ENCODE measurements at places on chromosomes 4 and X. TPM values are rescaled to one million over a fixed set of nuclear protein-coding genes. Genes with fewer than 3 reads are reported as not detected.
A peak's percentile ranks its signal among the peaks of the same experiment; 100 is the strongest.

DNA sequence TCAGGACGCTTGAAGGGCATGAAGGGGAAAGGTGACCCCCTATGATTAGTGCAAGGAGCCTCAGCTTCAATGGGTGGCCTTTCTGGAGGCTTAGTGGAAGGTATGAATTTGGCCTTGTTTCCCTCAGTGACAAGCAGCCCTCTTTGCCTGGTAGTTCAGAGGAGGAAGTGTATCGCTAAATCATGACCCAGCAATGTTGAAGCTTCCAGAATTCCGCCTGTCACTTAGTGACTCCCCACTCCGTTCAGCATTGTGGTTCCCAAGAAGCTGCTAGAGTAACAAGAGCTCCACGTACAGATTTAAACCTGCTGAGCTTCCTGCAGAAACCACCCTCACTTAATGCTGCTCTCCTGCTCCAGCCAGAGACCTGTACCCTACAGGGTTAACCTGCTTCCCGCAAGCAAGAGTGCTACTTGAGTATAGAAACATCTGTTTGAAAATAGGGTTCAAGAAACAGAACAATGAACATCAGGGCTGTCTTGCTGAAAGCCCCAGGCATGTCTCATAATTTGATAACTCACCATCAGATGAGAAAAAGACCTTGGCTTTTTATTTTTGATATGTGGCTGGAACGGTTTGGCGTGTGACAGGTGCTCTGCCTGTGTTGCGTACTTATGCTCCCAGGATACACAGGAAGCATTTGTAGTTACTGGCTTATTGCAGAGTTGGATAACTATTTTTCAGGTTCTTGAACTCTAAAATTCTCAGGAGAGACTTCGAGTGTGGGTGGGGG, 105.2 kb downstream of the UCHL1 start:
- no peaks in the 10 kb centered on the region for H3K36me3 ChIP-seq
- no peaks in the 10 kb centered on the region for H3K27me3 ChIP-seq
- peaks cover 38% of the 10 kb centered on the region for H3K4me1 ChIP-seq
- H3K4me3 ChIP-seq: peak overlapping the region; percentile 90

- H3K4me1 ChIP-seq: no peaks in the 10 kb centered on the region
- H3K4me3 ChIP-seq: no peak overlapping the region
- no peak overlapping the region for H3K27ac ChIP-seq
- H3K27me3 ChIP-seq: no peaks in the 10 kb centered on the region
These were observed 9.4 kb downstream of the TCEANC start for GRCh38 chrX:13662355-13662791.

CASP6 gene
- 8.9 TPM for polyA plus RNA-seq

GRCh38 chr4:190016369-190017289, 10.4 kb downstream of the FRG2 start:
- H3K36me3 ChIP-seq: no peaks in the 10 kb centered on the region
- DNase-seq: no peak
- no peaks in the 10 kb centered on the region for H3K27me3 ChIP-seq
- no peaks in the 10 kb centered on the region for H3K4me1 ChIP-seq

GRCh38 chr4:125624951-125625350, 310.2 kb downstream of the FAT4 start:
- no peak overlapping the region for H3K4me3 ChIP-seq
- no peaks in the 10 kb centered on the region for H3K27me3 ChIP-seq
- no peaks in the 10 kb centered on the region for H3K36me3 ChIP-seq
- no peak overlapping the region for H3K27ac ChIP-seq
- no peak for DNase-seq

GRCh38 chr4:121373841-121374240, 7.0 kb downstream of the QRFPR start:
- H3K27ac ChIP-seq: no peak overlapping the region
- H3K4me3 ChIP-seq: no peak overlapping the region
- no peaks in the 10 kb centered on the region for H3K4me1 ChIP-seq
- H3K36me3 ChIP-seq: no peaks in the 10 kb centered on the region
- no peak for DNase-seq

DNA sequence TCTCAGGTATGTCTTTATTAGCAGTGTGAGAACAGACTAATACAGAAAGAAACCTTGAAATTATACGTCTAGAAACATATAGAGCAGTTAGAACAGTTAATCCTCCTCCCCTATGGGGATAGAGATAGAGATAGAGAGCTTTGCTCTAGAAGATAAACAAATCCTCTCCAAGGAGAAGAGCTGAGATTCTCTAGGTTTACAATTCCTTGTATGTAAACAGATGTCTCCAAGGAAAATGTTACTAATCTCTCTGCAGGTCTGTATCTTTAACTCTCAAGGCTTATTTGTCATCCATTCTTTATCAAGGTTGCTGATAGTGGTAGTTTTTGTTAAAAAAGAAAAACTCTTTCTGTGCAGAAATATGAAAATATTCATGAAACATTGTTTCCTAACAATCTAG, 282.1 kb upstream of the GIMD1 start:
- no peaks in the 10 kb centered on the region for H3K36me3 ChIP-seq
- H3K4me1 ChIP-seq: no peaks in the 10 kb centered on the region
- no peak overlapping the region for H3K4me3 ChIP-seq
- DNase-seq: no peak

- H3K4me3 ChIP-seq: no peak overlapping the region
- no peak overlapping the region for H3K27ac ChIP-seq
- H3K4me1 ChIP-seq: no peaks in the 10 kb centered on the region
- no peaks in the 10 kb centered on the region for H3K27me3 ChIP-seq
- DNase-seq: no peak
These were observed 3.0 kb downstream of the STARD8 start for GRCh38 chrX:68650491-68650890.

- H3K4me1 ChIP-seq: no peaks in the 10 kb centered on the region
- H3K36me3 ChIP-seq: no peaks in the 10 kb centered on the region
- no peaks in the 10 kb centered on the region for H3K27me3 ChIP-seq
- no peak overlapping the region for H3K4me3 ChIP-seq
- no peak overlapping the region for H3K27ac ChIP-seq
- DNase-seq: no peak
These were observed 446.8 kb downstream of the ANKRD50 start for GRCh38 chr4:124265701-124266100.

- peaks cover 6% of the 10 kb centered on the region for H3K4me1 ChIP-seq
- no peak overlapping the region for H3K27ac ChIP-seq
- no peak for DNase-seq
These were observed 16.9 kb downstream of the OTUD5 start for GRCh38 chrX:48940404-48940955.

TIGD4 gene
- polyA plus RNA-seq: 0.03 TPM

GUCY1A1 gene
- 1.5 TPM for polyA plus RNA-seq

GRCh38 chr4:71830497-71831190, 46.8 kb upstream of the GC start:
- no peaks in the 10 kb centered on the region for H3K4me1 ChIP-seq
- no peaks in the 10 kb centered on the region for H3K27me3 ChIP-seq
- no peak overlapping the region for H3K4me3 ChIP-seq

- H3K4me1 ChIP-seq: peaks cover 13% of the 10 kb centered on the region
- H3K27ac ChIP-seq: no peak overlapping the region
- DNase-seq: no peak
- no peaks in the 10 kb centered on the region for H3K36me3 ChIP-seq
These were observed 4.0 kb downstream of the HAND2 start for GRCh38 chr4:173526027-173526482.

RAB28 gene
- polyA plus RNA-seq: 7.8 TPM

- no peak overlapping the region for H3K4me3 ChIP-seq
- no peaks in the 10 kb centered on the region for H3K27me3 ChIP-seq
- no peaks in the 10 kb centered on the region for H3K4me1 ChIP-seq
- DNase-seq: no peak
- no peaks in the 10 kb centered on the region for H3K36me3 ChIP-seq
These were observed 189.1 kb upstream of the ATP6AP2 start for GRCh38 chrX:40391662-40392061.

- H3K4me3 ChIP-seq: no peak overlapping the region
- DNase-seq: peak; percentile 65
- no peak overlapping the region for H3K27ac ChIP-seq
- no peaks in the 10 kb centered on the region for H3K4me1 ChIP-seq
These were observed 66.4 kb downstream of the JADE3 start for GRCh38 chrX:46978341-46979291.

UGT2B11 gene
- not detected for polyA plus RNA-seq

PGAM4 gene
- not detected for polyA plus RNA-seq

DUSP21 gene
- polyA plus RNA-seq: not detected

GRCh38 chrX:3177851-3178250, 136.6 kb downstream of the ARSF start:
- DNase-seq: no peak
- H3K27ac ChIP-seq: no peak overlapping the region
- H3K4me1 ChIP-seq: no peaks in the 10 kb centered on the region
- no peak overlapping the region for H3K4me3 ChIP-seq

TSPAN7 gene
- polyA plus RNA-seq: 65.2 TPM

DNA sequence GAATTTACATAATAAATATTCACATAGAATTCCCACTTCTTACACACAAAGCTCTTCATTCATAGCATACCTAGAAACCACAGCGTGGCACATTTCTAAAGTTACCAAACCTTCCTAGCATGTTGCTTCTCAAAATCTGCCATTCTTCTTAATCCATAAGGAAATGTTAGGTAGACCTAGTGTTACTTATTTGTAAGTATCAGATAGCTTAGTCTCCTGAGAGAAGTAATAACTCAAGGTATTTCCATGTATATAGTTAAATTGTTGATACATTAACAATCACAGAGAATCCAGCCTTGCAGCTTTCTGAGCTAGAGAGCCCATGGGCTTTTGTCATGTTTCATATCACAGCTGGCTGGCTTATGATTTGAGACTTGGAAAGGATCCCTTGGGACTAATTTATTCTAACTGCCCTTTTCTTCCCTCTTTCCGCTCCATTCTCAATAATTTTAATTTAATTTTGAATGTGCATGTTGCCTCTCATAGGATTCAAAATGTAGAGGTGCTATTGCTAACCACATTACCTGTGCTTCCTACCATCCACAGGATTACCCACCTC, 17.6 kb downstream of the SH3RF1 start:
- peaks cover 53% of the 10 kb centered on the region for H3K4me1 ChIP-seq
- no peak for DNase-seq
- H3K27ac ChIP-seq: no peak overlapping the region
- H3K27me3 ChIP-seq: no peaks in the 10 kb centered on the region

DNA sequence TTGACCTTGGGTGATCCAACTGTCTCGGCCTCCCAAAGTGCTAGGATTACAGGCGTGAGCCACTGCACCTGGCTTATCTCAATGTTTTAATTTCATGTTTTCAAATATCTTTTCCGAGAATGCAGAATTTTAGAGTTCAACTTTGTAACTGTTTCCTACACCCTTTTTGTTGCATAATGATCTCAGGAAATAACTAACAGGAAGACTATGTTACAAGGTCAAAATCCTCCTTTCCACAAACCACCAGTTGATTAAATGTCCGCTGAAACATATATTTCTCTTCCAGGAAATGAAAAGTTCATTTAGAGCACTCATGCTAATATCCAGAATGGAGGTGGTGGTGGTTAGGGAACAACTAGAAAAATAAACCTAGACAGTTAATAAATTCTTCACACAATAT, 377.8 kb downstream of the PPP4R3C start:
- DNase-seq: no peak
- no peaks in the 10 kb centered on the region for H3K4me1 ChIP-seq
- H3K36me3 ChIP-seq: no peaks in the 10 kb centered on the region
- no peak overlapping the region for H3K4me3 ChIP-seq
- no peak overlapping the region for H3K27ac ChIP-seq

- no peak for DNase-seq
- H3K4me3 ChIP-seq: no peak overlapping the region
- H3K36me3 ChIP-seq: no peaks in the 10 kb centered on the region
- H3K27me3 ChIP-seq: no peaks in the 10 kb centered on the region
These were observed 22.1 kb downstream of the ARMCX4 start for GRCh38 chrX:101507372-101507771.

DNA sequence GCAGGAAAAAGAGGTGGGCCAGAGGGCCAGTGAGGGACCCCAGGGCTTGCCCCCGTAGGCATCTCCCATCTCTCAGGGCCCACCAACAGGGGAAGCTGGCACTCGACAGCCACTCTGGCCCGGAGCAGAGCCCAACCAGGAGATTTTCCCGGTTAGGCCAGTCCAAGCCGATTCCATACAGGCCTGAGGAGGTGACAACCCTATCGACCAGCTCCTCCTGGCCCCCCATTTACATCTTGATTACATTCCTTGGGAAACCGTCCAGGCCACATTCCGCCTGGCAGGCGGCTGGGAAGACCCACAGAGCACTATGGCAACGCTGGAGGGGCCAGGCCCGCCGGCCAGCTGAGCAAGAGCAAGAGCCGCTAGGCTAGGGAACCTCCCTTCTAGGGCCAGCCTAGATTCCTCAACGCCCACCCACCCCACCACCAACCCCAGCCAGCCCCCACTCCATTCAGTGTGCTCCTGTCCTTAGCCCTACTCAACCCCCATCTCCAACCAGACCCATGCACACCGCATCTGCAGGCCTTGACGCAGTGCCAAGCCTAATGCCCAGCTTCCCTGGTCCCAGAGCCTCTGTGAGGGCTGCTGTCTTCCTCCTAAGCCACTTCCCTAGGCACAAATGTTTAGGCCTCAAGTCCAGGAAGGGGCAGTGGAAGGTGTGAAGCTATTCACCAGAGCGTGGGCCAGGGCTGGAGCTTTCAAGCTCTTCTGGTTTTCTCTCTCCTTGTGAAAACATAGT, 161.2 kb downstream of the EFNB1 start:
- no peaks in the 10 kb centered on the region for H3K4me1 ChIP-seq
- H3K36me3 ChIP-seq: no peaks in the 10 kb centered on the region
- no peak overlapping the region for H3K4me3 ChIP-seq
- no peak overlapping the region for H3K27ac ChIP-seq
- DNase-seq: no peak

DNA sequence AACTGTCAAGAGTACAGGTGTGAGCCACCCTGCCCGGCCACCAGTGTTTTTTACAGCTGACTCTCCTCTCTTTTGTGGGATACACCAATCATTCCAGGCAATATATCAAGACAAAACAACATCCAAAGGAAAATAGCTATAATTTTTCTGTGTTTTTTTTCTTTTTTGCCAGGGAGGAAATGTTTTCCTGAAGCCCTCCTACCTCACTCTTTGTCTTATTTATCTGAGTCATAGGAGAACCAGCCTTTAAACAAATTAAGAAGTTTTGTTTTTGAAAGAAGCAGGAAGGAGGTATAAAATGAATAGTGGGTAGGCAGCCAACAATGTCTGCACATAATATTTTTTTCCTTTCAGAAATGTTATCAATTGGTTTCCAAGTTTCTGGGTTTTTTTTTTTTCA, 493.9 kb downstream of the CCSER1 start:
- H3K4me1 ChIP-seq: no peaks in the 10 kb centered on the region
- no peak overlapping the region for H3K27ac ChIP-seq
- no peak for DNase-seq

Measured in psoas muscle (tissue), 8 donors.